GM12892 (cell line): ENCODE measurements at places on chromosomes 2 and 18.

- no peak for DNase-seq
These were observed 291.8 kb upstream of the LRATD1 start for GRCh38 chr2:14340703-14341102.

- DNase-seq, result no peak
These were observed 98.7 kb downstream of the TCF4 start for GRCh38 chr18:55489034-55489986.

GRCh38 chr2:105181282-105181681, 60.3 kb upstream of the GPR45 start:
- no peak for DNase-seq

- DNase-seq, result no peak
These were observed 3.7 kb upstream of the IL1RN start for GRCh38 chr2:113123726-113124125.

GRCh38 chr2:64504774-64505720, 19.1 kb upstream of the AFTPH start:
- no peak for DNase-seq

GRCh38 chr2:179622635-179623300, 238.6 kb downstream of the ZNF385B start:
- no peak for DNase-seq

- peak; percentile 54 for DNase-seq
These were observed 130.2 kb upstream of the ID2 start for GRCh38 chr2:8551622-8552074.

GRCh38 chr2:120012771-120013596, at the start of gene EPB41L5:
TSS of gene EPB41L5 (plus strand) at chr2:120013077. CDS start at chr2:120019085, 6,008 bp downstream.
- DNase-seq, result peak; percentile 84

DNA sequence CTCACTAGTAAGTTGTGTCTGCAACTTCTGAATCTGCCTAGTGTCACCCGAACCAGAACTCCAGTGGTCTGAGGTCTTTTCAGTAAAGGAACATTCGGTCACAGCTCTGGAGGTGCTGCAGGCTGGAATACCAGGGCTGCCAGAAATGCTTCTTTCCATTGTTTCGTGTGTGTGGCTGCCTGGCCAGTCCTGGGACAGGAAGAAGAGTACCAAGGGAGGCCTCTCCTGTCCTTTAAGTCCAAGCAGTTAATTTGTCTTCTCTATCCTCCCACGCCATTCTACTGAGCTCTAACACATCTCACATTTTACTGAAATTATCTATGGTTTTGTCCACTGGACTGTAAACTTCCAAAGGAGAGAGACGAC, 196.0 kb downstream of the LNPK start:
- no peak for DNase-seq
